ENCODE measurements at places on chromosomes 6 and 20.

- no peak for DNase-seq
Observed at GRCh38 chr20:62710886-62711702, 2.5 kb downstream of the NTSR1 start.

DNA sequence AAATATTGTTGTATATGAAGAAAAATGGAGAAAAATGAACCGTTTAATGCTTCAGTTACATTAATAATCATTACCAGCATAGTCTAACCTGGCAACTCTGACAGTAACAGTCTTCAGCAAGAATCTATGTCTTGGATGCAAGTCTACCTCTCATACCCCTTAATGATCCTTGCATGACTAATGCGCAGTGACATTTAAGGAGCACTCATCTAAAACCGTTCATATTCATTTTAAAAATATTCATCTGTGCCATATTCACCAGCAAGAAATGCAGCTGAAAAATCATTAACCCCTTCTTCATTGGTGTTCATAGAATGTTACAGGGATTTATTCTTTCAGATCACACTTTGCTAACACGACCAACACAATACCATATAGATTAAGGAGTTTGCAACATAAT is 227.2 kb upstream of the ASCC3 start:
- no peak for DNase-seq

DNA sequence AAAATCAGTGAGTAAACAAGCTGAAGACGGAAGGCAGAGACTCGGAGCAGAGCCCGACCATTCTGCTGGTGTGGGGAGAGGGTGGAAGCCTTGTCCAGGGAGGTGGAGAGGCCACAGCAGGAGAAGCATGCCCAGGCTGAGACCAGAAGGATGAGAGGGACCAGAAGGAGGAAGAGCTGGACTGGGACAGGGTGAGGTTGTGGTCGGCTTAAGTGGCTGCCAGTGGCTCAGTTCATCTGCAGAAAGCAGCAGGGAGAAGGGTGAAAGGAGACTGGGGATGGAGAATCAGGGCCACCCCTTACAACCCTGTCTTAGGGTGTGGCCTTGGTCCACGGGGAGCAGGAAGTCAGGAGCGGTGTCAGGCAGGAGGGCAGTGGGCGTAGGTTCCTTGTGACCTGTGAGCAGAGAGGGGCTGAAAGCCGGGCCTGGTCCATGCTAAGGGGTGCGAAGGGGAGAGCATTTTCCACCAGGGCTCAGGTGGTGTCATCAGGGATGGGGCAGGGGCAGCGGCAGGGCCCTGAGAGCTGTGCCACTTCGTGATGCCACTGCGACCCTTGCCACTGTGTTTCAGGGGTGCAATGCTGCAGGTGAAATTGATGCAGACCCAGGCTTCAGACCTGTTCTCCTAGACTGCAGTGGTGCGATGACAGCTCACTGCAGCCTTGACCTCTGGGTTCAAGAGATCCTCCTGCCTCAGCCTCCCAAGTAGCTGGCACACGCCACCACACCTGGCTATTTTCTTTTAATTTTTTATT is 81.1 kb downstream of the TTLL2 start:
- no peak for DNase-seq

DNA sequence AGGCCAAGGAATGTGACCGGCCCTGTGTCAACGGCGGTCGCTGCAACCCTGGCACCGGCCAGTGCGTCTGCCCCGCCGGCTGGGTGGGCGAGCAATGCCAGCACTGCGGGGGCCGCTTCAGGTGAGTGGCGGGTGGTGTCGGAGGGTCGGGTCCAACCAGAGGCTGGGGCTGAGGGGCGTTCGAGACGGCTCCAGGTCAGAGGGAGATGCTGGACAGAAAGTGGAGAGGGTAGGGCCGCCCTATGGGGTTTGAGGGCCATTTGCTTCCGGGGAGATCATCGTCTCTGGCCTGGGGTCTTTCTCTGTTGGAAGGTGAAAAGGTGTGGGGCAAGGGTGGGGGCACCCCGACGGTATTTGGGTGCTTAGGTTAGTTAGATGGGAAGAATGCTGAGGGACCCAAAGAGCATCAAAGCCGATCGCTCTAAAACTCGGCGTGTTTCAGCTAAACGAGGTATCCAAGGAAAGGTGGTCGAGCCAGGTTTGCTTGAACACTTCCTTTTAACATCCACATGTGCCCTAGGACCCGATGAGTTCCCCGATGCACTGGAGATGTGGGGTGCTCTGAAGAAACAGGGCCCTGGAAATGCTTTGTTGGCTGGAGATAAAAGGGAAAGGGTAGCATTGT is 691 bp downstream of the ATRN start:
- no peak for DNase-seq

Data from activated CD8-positive, alpha-beta memory T cell treated with anti-CD3 and anti-CD28 coated beads for 48 hours (primary cell).